ENCODE measurements at places on chromosomes 2 and 18.

DNA sequence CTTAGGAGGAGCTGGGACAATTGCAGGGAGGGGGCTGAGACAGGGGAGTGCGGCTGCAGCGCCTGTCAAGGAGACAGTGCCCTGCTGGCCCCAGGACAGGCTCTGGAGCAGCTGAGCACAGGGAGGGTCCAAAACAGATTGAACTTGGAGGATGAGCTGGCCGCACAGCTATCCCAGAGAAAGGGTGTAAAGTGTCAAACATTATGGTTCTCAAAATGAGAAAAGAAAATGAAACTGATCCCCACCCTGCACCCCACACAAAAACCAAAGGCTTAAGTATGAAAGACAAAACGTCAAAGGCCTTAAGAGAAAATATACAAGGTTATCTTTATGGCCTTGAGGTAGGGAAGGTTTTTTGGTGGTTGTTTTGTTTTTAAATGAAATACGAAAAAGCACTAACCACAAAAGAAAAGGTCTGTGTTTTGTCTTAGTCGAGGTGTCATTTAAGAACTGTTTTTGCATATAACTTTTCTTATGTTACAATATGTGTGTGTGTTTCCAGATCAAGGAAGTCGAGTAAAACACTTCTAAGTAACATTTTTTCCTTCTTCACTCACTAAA is 111.8 kb downstream of the HDAC4 start:
- DNase-seq: no peak

DNA sequence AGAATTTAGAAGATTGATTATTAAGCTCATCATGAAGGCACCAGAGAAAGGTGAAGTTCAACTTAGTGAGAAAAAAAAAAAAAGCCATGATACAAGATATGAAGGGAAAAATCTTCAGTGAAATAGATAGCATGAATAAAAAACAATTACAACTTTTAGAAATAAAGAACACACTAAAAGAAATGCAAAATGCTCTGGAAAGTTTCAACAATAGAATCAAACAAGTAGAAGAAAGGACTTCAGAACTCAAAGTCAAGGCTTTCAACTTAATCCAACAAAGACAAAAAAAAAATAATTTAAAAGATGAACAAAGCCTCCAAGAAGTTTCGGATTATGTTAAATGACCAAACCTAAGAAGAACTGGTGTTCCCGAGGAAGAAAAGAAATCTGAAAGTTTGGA is 105.5 kb downstream of the GRB14 start:
- peak; percentile 13 for DNase-seq

GRCh38 chr18:7663366-7664312 is 96.5 kb downstream of the PTPRM start:
- no peak for DNase-seq

- DNase-seq: no peak
Observed at GRCh38 chr2:234308813-234309195, 188.1 kb downstream of the ARL4C start.

DNA sequence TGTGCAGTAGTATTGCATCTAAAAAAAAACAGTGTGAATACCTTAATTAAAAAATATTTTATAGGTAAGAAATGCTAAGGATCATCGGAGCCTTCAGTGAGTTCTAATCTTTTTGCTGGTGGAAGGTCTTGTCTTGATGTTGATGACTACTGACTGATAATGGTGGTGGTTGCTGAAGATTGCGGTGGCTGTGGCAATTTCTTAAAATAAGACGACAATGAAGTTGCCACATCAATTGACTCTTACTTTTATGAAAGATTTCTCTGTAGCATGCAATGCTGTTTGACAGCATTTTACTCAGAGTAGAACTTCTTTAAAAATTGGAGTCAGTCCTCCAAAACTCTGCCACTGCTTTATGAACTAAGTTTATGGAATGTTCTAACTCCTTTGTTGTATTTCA is 36.2 kb downstream of the GLS start:
- no peak for DNase-seq

GRCh38 chr2:127225186-127225960 is 5.3 kb upstream of the CYP27C1 start:
- DNase-seq: peak; percentile 76

GRCh38 chr2:205642599-205643356 is 39.5 kb upstream of the NRP2 start:
- peak; percentile 36 for DNase-seq

DNA sequence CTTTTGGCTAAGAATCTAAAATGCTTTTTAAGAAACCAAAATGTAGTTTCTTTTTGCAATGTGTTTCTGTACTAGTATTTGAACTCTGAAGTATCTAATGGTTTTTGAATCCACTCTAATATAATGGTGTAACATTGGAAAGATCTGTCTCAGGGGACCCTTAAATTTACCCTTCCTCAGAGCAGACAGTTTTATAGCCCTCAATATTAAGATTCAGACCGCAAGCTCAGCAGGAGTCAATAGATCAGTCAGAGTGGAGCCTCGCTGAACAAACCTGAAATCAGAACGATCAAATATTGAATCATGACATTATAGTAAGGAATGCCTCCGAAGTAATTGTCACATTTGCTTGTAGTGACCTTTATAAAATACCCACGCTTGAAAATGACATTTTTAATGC is 18.3 kb downstream of the SGPP2 start:
- no peak for DNase-seq

GRCh38 chr2:111918383-111918806 is 20.0 kb downstream of the MERTK start:
- no peak for DNase-seq

GRCh38 chr2:212672186-212672585 is 133.6 kb upstream of the ERBB4 start:
- no peak for DNase-seq

- DNase-seq: no peak
Observed at GRCh38 chr18:21461460-21461859, 139.0 kb downstream of the ESCO1 start.

DNA sequence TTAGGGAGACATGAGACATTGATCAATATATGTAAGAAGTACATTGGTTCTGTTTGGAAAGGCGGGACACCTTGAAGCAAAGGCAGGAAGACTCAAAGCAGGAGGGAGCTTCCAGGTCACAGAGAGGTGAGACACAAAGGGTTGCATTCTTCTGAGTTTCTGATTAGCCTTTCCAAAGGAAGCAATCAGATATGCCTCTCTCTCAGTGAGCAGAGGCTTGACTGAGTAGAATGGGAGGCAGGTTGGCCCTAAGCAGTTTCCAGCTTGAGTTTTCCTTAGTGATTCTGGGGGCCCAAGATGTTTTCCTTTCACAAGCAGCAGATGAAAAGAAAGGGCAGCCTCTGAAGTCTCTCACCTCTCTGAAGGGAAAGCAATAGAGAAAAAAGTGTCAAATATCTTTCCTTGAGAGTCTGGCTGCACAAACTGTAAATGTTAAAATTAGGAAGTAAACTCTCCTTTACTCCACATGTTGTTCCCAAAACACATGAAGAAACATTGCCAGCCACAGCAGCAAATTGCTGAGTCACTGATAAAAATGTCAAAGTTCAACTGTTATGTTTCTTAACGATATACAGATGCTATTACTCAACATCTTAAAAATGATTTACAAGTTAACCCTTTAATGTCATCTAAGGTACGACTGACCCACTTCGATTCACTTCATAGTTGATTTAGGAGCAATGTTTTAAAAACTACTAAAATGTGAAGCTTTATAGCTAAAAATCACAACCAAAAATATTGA is 40.3 kb downstream of the CYB5A start:
- peak; percentile 25 for DNase-seq

GRCh38 chr2:230677201-230677946 is 35.3 kb upstream of the CAB39 start:
- DNase-seq: no peak

- no peak for DNase-seq
Observed at GRCh38 chr2:7375901-7376300, 458.7 kb downstream of the RNF144A start.

Data from lung microvascular endothelial cell (primary cell).